Endothelial cell of umbilical vein (primary cell): ENCODE measurements at places on chromosomes 3 and 15. TPM values are rescaled to one million over a fixed set of nuclear protein-coding genes. Genes with fewer than 3 reads are reported as not detected.

Gene XIRP1
- total RNA-seq: not detected in 2 replicates

Gene IMPDH2
- total RNA-seq: 189 and 195 TPM in 2 replicates

Gene CPN2
- not detected in 2 replicates for total RNA-seq

Gene SNX22
- total RNA-seq: 0.14 and 0.73 TPM in 2 replicates

Gene RTP4
- total RNA-seq: 0.22 TPM in 1 of 2 replicates, not detected in the other

Gene DUOX1
- total RNA-seq: not detected in 2 replicates

- peaks cover 21% of the 10 kb centered on the region for H3K4me1 ChIP-seq
- no peaks in the 10 kb centered on the region for H3K36me3 ChIP-seq
- H3K4me3 ChIP-seq: no peak overlapping the region
- H3K27ac ChIP-seq: no peak overlapping the region
Observed at GRCh38 chr15:31344266-31344665, 17.6 kb downstream of the KLF13 start.

DNA sequence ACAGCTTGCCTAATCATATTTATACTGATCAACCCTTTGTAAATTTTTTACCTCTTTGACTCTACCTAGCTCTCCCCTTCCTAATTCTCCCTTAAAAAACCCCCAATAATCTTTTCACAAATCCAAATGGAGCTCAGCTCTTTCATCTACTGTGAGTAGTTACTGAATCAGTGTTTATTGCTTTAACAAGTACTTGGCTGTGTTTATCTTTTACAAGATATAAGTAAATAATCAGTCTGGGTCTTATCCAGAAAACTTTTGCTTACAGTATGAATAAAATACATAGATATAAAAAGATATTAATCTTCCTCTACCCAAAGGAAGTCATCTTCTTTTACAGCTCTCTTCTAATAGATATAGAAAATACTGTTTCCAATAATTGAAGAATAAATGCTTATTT, 366.4 kb downstream of the RAP2B start:
- H3K4me3 ChIP-seq: no peak overlapping the region
- no peaks in the 10 kb centered on the region for H3K27me3 ChIP-seq
- no peak overlapping the region for H3K27ac ChIP-seq
- no peaks in the 10 kb centered on the region for H3K36me3 ChIP-seq
- no peaks in the 10 kb centered on the region for H3K4me1 ChIP-seq

DNA sequence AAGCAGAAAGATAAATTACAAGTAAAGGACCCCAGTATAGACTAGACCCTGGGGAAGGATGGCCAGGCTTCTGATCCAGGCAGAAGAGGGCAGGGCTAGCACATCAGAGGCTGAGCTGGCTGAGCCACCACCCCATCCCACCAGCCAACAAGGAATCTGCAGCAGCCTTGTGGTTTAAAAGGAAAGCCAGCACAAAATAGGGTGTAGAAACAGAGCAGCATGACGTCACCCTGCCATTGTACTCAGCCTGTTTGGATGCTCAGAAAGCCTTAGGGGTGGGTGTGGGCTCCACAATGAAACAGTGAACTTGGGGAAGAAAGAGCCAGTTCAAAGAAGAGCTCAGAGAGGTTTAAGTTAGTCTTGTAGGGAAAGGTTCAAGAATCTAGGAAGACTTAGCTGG, 28.2 kb downstream of the DUOX1 start:
- no peak overlapping the region for H3K27ac ChIP-seq
- no peaks in the 10 kb centered on the region for H3K36me3 ChIP-seq
- H3K27me3 ChIP-seq: no peaks in the 10 kb centered on the region

- H3K4me1 ChIP-seq: peaks cover 5% of the 10 kb centered on the region
- no peak overlapping the region for H3K27ac ChIP-seq
- H3K36me3 ChIP-seq: no peaks in the 10 kb centered on the region
Observed at GRCh38 chr3:156251424-156251823, 131.0 kb downstream of the KCNAB1 start.

GRCh38 chr3:13088028-13089006, 15.1 kb upstream of the IQSEC1 start:
- no peaks in the 10 kb centered on the region for H3K27me3 ChIP-seq
- no peaks in the 10 kb centered on the region for H3K36me3 ChIP-seq
- no peak overlapping the region for H3K4me3 ChIP-seq

- H3K4me1 ChIP-seq: peaks cover 20% of the 10 kb centered on the region
- H3K36me3 ChIP-seq: no peaks in the 10 kb centered on the region
- H3K27ac ChIP-seq: peak overlapping the region; percentile 25
- H3K27me3 ChIP-seq: no peaks in the 10 kb centered on the region
- DNase-seq: peak; percentile 24
Observed at GRCh38 chr15:92807971-92808571, 92.1 kb upstream of the CHD2 start.

- no peak overlapping the region for H3K4me3 ChIP-seq
- H3K4me1 ChIP-seq: no peaks in the 10 kb centered on the region
- no peak overlapping the region for H3K27ac ChIP-seq
- no peaks in the 10 kb centered on the region for H3K36me3 ChIP-seq
- no peak for DNase-seq
- peaks cover 2% of the 10 kb centered on the region for H3K27me3 ChIP-seq
Observed at GRCh38 chr3:195838714-195839113, 27.0 kb upstream of the MUC4 start.

DNA sequence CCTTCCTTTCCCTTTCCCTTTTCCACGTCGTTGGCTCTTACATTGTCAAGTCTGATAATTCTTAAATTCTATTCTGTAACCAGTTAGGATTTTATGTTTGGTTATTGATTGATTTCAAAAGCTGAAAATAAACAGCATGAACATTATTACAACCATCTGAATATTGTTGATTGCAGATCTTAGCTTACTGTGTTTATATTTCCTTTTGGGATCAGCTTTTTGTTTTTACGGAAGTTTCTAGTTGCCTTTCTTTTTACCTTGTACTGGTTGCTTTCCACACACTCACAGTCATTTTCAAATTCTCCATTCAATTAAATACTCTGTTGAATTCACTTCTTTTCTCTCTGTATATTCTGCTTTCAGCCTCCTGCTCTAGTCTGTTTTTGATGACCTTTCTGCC, 16.6 kb downstream of the ZNF35 start:
- H3K4me3 ChIP-seq: no peak overlapping the region
- no peaks in the 10 kb centered on the region for H3K27me3 ChIP-seq
- H3K4me1 ChIP-seq: no peaks in the 10 kb centered on the region
- H3K36me3 ChIP-seq: peaks cover 2% of the 10 kb centered on the region
- H3K27ac ChIP-seq: no peak overlapping the region

- no peak overlapping the region for H3K27ac ChIP-seq
- H3K36me3 ChIP-seq: no peaks in the 10 kb centered on the region
- no peak overlapping the region for H3K4me3 ChIP-seq
- H3K4me1 ChIP-seq: peaks cover 10% of the 10 kb centered on the region
- DNase-seq: no peak
- H3K27me3 ChIP-seq: no peaks in the 10 kb centered on the region
Observed at GRCh38 chr3:176959867-176960266, 237.4 kb downstream of the TBL1XR1 start.

DNA sequence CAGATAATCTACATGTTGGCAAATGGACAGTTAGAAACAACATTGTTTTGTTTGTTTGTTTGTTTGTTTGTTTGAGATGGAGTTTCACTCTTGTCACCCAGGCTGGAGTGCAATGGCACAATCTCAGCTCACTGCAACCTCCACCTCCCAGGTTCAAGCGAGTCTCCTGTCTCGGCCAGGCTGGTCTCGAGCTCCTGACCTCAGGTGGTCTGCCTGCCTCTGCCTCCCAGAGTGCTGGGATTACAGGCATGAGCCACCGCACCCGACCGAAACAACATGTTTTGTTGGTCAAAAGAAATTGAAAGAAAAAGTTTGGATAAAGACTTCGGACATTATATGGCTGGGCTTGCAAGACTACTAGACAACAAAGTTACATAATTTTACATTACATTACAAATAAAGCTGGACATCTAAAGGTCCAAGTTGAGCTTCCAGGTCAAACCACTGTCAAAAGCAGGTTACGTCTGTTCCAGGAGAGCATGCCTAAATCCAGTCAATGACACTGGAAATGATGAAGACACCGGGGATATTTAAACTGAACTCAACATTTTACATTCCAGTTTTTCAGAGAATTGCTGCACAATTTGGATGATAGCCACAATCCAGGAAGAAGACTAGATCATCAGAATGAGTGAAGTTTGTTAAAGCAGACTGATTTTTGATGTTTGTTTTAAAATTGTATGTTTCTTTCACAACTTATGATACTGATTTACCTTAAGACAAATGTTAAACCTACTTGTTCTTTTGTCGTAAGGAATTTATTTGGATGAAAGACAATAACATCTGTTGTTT, 18.6 kb downstream of the SERP1 start:
- no peak overlapping the region for H3K27ac ChIP-seq
- H3K36me3 ChIP-seq: no peaks in the 10 kb centered on the region

- no peaks in the 10 kb centered on the region for H3K27me3 ChIP-seq
- DNase-seq: no peak
- H3K27ac ChIP-seq: no peak overlapping the region
- no peaks in the 10 kb centered on the region for H3K4me1 ChIP-seq
- H3K36me3 ChIP-seq: no peaks in the 10 kb centered on the region
Observed at GRCh38 chr3:49602877-49603411, 48.7 kb downstream of the BSN start.

- H3K27ac ChIP-seq: no peak overlapping the region
- H3K4me1 ChIP-seq: peaks cover 32% of the 10 kb centered on the region
- no peak overlapping the region for H3K4me3 ChIP-seq
- DNase-seq: peak; percentile 89
- no peaks in the 10 kb centered on the region for H3K27me3 ChIP-seq
Observed at GRCh38 chr3:193983846-193984818, 151.8 kb upstream of the HES1 start.

- no peak for DNase-seq
- no peak overlapping the region for H3K27ac ChIP-seq
- H3K4me3 ChIP-seq: no peak overlapping the region
- no peaks in the 10 kb centered on the region for H3K4me1 ChIP-seq
Observed at GRCh38 chr3:113222451-113223086, 11.2 kb downstream of the BOC start.

DNA sequence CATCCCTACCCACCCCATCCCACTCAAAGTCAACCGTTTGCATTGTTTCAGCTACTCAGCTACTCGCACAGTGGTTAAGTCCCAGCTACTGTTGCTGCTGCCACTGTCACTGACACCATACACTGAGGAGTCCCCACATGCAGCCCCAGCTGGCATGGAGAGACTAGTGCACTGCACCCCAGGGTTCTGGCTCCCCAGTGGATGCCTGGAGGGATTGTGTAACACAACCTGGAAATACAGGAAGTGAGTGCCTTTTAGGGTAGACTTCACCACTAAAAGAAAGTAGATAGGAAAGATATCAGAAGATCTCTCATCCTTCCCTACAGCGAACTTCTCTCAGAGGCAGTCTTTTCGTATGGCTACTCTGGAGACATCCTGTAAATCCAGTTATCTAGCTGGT, 169.2 kb upstream of the STRIT1 start:
- DNase-seq: no peak
- H3K27me3 ChIP-seq: no peaks in the 10 kb centered on the region
- no peaks in the 10 kb centered on the region for H3K36me3 ChIP-seq

DNA sequence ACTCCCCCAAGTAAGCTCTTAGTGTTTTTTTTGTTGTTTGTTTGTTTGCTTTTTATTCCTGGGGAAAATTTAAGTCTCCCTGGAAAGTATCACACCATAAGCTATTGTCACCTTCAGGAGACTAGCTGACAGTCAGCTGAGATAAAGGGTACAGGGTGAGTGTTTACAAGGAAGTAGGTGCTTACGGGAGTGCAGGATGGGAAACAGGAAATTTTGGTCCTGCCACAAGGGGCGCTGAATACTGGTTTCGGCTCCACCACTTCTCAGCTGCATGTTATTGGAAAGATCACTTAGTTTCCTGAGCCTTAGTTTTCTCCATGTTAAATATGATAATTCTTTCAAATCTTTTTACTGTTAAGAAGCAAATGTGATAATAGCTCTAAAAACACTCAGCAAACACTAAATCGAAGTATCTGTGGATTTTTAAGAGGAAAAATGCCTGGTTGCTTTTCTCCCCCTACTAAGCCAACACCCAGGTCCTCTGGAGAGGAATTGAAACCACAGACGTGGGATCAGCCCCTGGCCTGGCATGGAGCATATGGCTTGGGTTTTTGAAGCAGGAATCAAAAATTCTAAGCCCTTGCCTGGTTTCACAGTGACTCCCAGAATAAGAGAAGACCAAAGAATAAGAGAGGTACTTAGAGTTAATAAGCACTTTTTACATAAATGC, 90.7 kb downstream of the SCN11A start:
- H3K27me3 ChIP-seq: peaks cover 4% of the 10 kb centered on the region
- no peaks in the 10 kb centered on the region for H3K4me1 ChIP-seq
- H3K4me3 ChIP-seq: no peak overlapping the region
- H3K27ac ChIP-seq: no peak overlapping the region
- DNase-seq: peak; percentile 57

- DNase-seq: peak; percentile 97
- peaks cover 16% of the 10 kb centered on the region for H3K4me1 ChIP-seq
- H3K4me3 ChIP-seq: no peak overlapping the region
- H3K36me3 ChIP-seq: peaks cover 5% of the 10 kb centered on the region
- H3K27ac ChIP-seq: peak overlapping the region; percentile 96
- H3K27me3 ChIP-seq: no peaks in the 10 kb centered on the region
Observed at GRCh38 chr3:44439499-44440295, 37.8 kb downstream of the ZNF445 start.

- H3K36me3 ChIP-seq: no peaks in the 10 kb centered on the region
- H3K4me1 ChIP-seq: no peaks in the 10 kb centered on the region
- H3K27me3 ChIP-seq: no peaks in the 10 kb centered on the region
- no peak for DNase-seq
- no peak overlapping the region for H3K4me3 ChIP-seq
Observed at GRCh38 chr3:4845882-4846281, 133.4 kb upstream of the BHLHE40 start.

DNA sequence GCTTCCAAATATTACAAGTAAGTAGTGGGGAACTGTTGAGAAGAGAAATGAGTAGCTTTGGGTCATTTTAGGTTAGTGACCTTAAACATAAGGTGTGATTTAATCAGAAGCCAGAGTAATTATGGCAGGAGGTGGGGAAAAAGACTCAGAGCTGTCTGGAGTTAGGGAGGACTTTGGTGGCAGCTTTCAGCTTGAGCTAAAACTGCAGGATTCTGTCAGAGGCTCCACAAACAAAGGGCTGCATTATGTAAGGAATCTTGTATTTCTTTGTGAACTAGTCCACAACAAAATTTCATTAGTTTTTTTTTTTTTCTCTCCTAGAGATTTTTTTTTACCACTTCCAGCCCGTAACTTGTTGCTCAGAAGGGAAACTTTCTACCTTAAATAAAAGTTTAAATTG, 345.3 kb downstream of the TIGIT start:
- no peak for DNase-seq
- no peaks in the 10 kb centered on the region for H3K36me3 ChIP-seq
- no peak overlapping the region for H3K27ac ChIP-seq
- H3K27me3 ChIP-seq: no peaks in the 10 kb centered on the region
- H3K4me1 ChIP-seq: no peaks in the 10 kb centered on the region
